ENCODE measurements at places on chromosomes 3 and 15. TPM values are rescaled to one million over a fixed set of nuclear protein-coding genes. Genes with fewer than 3 reads are reported as not detected.

Gene SLC28A1
- 1.1 TPM for total RNA-seq

Gene CFAP100
- not detected for total RNA-seq

Gene SSR3
- 178 TPM for total RNA-seq

Gene SUMF1
- 79.1 TPM for total RNA-seq

Gene EMC7
- total RNA-seq, result 66.0 TPM

Gene CSTA
- total RNA-seq, result not detected

Gene TMC3
- total RNA-seq, result not detected

Gene VIPR1
- 7.0 TPM for total RNA-seq

Gene AMIGO3
- total RNA-seq, result 1.8 TPM

- H3K27ac ChIP-seq, result no peak overlapping the region
- H3K4me1 ChIP-seq, result no peaks in the 10 kb centered on the region
Observed at GRCh38 chr15:34650177-34650576, 66.7 kb upstream of the GOLGA8B start.

DNA sequence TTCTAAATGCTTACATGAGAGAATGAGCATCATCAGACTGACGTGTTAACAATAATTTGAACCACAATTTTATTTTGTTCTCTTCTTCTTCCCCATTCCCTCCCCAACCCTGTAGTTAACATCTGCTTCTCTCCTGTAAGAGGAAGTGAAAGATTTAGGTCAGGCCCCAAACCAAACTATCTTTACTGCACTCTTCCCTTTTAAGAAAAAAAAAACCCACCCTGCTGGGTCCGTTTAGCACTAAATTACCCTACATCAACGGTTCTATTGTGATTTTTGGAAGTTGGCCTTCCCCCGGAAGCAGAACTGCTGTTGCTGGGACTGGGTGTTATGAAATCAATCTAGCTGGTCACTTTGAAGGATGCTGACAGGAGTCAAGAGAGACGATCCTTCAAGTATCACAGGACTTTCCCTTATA is 49.4 kb downstream of the NFKBIZ start:
- H3K27ac ChIP-seq, result no peak overlapping the region
- H3K36me3 ChIP-seq, result no peaks in the 10 kb centered on the region
- no peak for DNase-seq

DNA sequence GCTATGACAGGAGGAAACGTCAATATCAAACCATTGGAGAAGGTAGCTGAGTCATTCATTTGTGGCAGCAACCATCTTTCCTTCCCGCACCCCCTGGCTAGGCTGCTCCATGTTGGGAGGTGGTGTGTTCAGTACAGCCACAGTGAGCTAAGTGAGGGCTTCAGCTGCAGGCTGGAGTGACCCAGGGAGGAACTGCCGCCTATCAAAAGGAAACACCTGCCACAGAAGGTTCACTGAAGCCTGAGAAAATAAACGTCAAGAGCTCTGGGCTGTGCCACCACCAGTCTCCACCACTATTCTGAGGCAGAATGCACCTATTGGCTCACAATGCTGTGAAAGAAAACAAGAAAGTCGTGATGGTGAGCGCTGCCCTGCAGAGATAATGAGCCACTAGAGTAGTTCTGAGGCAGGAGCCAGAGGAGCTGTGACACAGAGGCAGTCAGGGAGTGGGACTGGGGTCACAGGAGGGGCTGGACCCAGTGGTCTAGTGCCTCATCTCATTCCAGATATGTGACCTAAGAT is 34.8 kb upstream of the CD47 start:
- H3K36me3 ChIP-seq, result no peaks in the 10 kb centered on the region
- H3K27me3 ChIP-seq, result no peaks in the 10 kb centered on the region
- no peak overlapping the region for H3K27ac ChIP-seq
- peaks cover 9% of the 10 kb centered on the region for H3K4me1 ChIP-seq
- DNase-seq, result no peak

DNA sequence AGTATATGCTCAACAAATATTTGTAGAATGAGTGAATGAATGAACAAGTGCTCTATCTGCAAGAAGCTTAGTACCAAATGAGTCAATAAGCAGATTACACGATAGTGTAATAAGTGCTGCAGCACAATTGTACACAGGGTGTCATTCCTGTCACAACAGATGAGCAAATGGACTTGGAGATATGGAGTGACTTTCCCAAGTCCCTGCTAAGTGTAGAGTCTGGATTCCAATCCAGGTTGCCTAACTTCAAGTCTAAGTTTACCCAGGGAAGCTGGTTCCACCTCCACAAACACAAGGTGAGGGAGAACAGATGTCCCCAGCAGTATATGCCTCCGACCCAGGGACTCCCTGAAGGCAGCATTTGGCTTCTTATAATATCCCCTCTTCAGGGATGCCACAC is 77.7 kb upstream of the RAD18 start:
- no peaks in the 10 kb centered on the region for H3K4me1 ChIP-seq
- no peak overlapping the region for H3K4me3 ChIP-seq
- DNase-seq, result peak; percentile 49
- H3K36me3 ChIP-seq, result no peaks in the 10 kb centered on the region
- no peak overlapping the region for H3K27ac ChIP-seq
- no peaks in the 10 kb centered on the region for H3K27me3 ChIP-seq

DNA sequence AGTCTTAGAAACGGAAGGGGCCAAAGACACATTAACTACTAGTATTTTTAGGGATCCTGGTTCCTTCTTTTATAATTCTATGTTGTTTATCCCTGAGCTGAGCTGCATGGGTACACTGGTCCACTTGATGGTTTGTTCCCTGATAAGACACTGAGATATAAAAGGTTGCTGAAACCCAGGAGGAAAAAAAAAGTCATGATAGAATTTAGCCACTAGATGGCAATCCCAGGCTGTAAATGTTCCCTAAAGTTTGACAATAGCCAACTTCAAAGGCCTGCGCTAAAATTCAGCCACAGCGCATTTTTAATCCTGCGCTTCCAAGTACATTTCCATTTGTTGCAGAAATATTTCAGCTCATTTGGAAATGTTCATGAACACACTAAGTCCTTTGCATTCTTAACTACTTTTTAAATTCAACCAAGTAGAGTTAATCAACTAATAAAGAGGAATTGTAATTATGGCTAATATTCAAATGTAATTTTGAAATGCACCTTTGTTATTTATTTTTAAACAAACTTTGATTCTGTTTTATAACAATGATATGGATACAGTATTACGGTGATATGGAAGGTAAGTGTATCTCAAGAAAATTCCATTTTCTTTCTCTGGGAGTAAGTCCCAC is 249.3 kb upstream of the FEZF2 start:
- DNase-seq, result peak; percentile 65
- no peaks in the 10 kb centered on the region for H3K4me1 ChIP-seq
- H3K27ac ChIP-seq, result no peak overlapping the region
- no peaks in the 10 kb centered on the region for H3K36me3 ChIP-seq
- no peak overlapping the region for H3K4me3 ChIP-seq
- peaks cover 5% of the 10 kb centered on the region for H3K27me3 ChIP-seq

DNA sequence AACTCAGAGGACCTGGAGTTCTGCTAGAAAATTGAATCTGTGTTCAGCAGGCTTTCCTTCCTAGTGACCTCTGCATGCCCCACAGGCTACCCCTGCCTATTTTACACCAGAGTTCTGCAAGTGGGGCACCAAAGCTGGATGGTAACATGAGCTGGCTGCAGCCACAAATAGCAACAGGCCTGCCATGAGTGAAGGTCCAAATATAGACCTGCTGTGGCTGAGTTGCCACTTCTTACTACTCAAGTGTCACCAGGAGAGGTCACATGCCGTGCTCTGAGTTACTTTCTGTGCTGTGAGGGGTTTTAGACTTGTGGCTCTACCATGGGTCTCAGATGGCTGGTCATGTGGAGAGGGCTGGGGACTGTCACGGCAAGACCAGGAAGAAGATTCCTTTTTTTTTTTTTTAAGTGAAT is at the start of gene FSD2:
Gene FSD2, minus strand, starts transcription at position 76 of the 413 bp plus-strand sequence. CDS start 18,679 bp downstream, outside the sequence.
- H3K4me3 ChIP-seq, result no peak within 1 kb of the TSS
- H3K36me3 ChIP-seq, result no peaks in the 10 kb centered on the region
- no peak for DNase-seq
- peaks cover 10% of the 10 kb centered on the region for H3K4me1 ChIP-seq
- peaks cover 3% of the 10 kb centered on the region for H3K27me3 ChIP-seq

DNA sequence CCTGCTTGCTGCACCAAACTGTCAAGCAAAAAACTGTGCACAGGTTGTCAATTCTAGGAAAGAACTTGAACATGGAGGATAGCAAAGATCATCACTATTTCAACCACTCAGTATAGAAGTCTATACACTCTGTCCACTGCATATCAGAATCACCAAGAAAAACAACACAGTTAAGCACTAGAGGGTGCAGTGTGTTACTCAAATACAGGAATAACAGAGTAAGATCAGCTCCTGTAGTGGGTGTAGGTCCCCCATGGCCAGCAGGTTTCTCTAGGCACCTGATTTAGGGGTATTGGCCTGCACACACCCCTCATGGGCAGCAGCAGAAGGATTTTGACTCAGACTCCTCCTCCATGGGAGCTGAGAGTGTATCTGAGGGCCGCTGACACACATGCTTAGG is 464.1 kb downstream of the EPHA6 start:
- no peaks in the 10 kb centered on the region for H3K36me3 ChIP-seq
- no peak for DNase-seq
- no peak overlapping the region for H3K4me3 ChIP-seq

- H3K4me3 ChIP-seq, result no peak overlapping the region
- no peaks in the 10 kb centered on the region for H3K36me3 ChIP-seq
- no peaks in the 10 kb centered on the region for H3K27me3 ChIP-seq
- peaks cover 13% of the 10 kb centered on the region for H3K4me1 ChIP-seq
Observed at GRCh38 chr15:39513936-39514335, 66.9 kb upstream of the THBS1 start.

- H3K36me3 ChIP-seq, result no peaks in the 10 kb centered on the region
- no peaks in the 10 kb centered on the region for H3K27me3 ChIP-seq
- peak; percentile 32 for DNase-seq
- H3K4me3 ChIP-seq, result peak overlapping the region; percentile 71
Observed at GRCh38 chr3:12553921-12554391, 2.9 kb upstream of the MKRN2 start.

- H3K4me3 ChIP-seq, result no peak overlapping the region
- no peak for DNase-seq
- H3K4me1 ChIP-seq, result no peaks in the 10 kb centered on the region
- H3K36me3 ChIP-seq, result no peaks in the 10 kb centered on the region
- H3K27ac ChIP-seq, result no peak overlapping the region
- peaks cover 14% of the 10 kb centered on the region for H3K27me3 ChIP-seq
Observed at GRCh38 chr3:109045271-109046040, 72.5 kb downstream of the MORC1 start.

- no peaks in the 10 kb centered on the region for H3K27me3 ChIP-seq
- no peaks in the 10 kb centered on the region for H3K4me1 ChIP-seq
- H3K27ac ChIP-seq, result no peak overlapping the region
- H3K4me3 ChIP-seq, result no peak overlapping the region
Observed at GRCh38 chr3:19596408-19596807, 337.6 kb downstream of the EFHB start.

DNA sequence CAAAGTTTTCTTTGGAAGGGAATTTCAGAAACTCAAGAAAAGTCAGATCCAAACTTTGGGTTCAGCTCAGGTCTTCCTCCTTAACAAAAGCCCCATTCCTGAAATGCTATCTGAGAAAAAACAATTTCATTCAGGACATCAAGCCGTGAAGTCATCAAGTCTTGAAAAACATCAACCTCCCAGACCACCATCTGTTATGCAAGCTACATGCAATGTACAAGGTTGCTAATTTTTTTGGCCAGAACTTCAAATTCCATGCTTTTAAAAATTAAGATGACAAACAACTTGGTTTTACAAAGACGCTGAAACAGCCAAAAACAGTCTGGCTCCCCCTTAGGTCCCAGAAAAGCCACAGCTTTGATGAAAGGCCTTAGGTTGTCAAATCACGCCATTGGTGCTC is 53.9 kb upstream of the WNT5A start:
- H3K4me1 ChIP-seq, result peaks cover 5% of the 10 kb centered on the region
- H3K27me3 ChIP-seq, result no peaks in the 10 kb centered on the region
- DNase-seq, result no peak
- H3K36me3 ChIP-seq, result no peaks in the 10 kb centered on the region
- H3K4me3 ChIP-seq, result no peak overlapping the region

DNA sequence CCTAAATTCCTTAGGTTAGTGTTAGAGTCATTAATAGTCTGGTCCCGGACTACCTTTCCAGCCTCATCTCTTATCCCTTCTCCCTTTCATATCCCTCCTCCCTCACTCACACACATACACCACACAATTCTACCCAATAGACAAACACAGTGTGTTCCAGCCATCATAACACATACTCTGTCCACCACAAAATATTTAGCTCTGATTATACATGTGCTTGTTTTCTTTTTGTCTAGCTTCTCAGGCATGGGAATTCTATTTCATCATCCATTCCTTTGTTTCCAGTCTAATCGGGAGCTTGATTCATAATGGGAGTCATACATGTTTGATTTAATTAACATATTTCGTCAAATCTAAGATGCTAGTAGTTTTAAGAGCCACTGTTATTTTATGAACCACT is 161.8 kb upstream of the BFSP2 start:
- H3K36me3 ChIP-seq, result no peaks in the 10 kb centered on the region
- H3K27me3 ChIP-seq, result peaks cover 10% of the 10 kb centered on the region
- no peaks in the 10 kb centered on the region for H3K4me1 ChIP-seq
- no peak overlapping the region for H3K27ac ChIP-seq
- no peak overlapping the region for H3K4me3 ChIP-seq

GRCh38 chr3:44827196-44827595 is 34.5 kb upstream of the TMEM42 start:
- no peaks in the 10 kb centered on the region for H3K27me3 ChIP-seq
- H3K36me3 ChIP-seq, result peaks cover 48% of the 10 kb centered on the region
- no peak for DNase-seq
- no peak overlapping the region for H3K27ac ChIP-seq
- H3K4me1 ChIP-seq, result no peaks in the 10 kb centered on the region

DNA sequence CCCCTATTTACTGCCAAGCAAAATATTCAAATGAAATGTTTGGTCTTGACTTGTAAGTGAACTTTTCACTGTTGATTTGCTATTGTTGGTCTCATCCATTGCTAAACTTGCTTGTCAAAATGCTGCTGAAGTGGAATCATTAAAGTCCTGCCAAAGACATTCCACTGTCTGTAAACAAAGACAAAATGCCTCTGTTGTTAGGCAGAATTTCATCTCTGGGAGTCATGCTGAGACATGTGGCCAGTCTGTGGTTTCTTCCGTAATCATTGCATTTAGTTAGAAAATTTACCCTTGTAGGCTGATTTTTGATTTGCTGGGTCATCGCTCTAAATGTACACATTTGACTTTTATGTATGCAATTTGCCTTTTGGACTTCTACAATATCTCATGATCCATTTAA is 577.7 kb downstream of the MECOM start:
- peaks cover 13% of the 10 kb centered on the region for H3K4me1 ChIP-seq
- H3K27me3 ChIP-seq, result no peaks in the 10 kb centered on the region
- no peak overlapping the region for H3K4me3 ChIP-seq

- H3K36me3 ChIP-seq, result no peaks in the 10 kb centered on the region
- H3K27ac ChIP-seq, result no peak overlapping the region
- H3K4me1 ChIP-seq, result no peaks in the 10 kb centered on the region
- 0 out of 2 replicates have a peak, but pooled peaks cover 5% of the 10 kb centered on the region for H3K27me3 ChIP-seq
- H3K4me3 ChIP-seq, result peak overlapping the region; percentile 29
Observed at GRCh38 chr15:85854345-85855097, 59.8 kb upstream of the KLHL25 start.

- no peak overlapping the region for H3K27ac ChIP-seq
- H3K4me3 ChIP-seq, result no peak overlapping the region
- H3K4me1 ChIP-seq, result no peaks in the 10 kb centered on the region
- H3K36me3 ChIP-seq, result no peaks in the 10 kb centered on the region
- DNase-seq, result no peak
Observed at GRCh38 chr15:77945566-77945965, 131.9 kb downstream of the TBC1D2B start.
